ENCODE measurements at places on chromosomes 3 and 15.

- peak; percentile 93 for DNase-seq
Observed at GRCh38 chr15:63509955-63510940, 5.9 kb downstream of the USP3 start.

DNA sequence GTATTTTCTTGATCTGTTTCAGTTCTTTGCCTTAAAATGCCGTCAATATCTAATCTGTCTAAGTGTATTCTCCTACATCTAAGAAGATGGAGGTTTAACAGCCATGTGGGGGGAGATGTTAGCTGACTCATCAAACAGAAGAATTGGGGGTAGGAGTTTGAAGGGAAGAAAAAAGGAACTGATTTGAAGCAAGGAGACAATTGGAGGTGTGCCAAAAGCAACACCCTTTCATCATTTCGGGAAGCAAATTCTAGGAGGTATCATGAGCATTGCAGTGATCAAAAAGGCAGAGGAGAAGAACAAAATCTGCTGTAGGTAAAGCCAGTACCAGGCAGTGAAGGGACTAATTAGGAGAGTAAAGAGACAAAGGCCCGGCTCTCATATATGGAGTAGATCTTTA is 337.3 kb upstream of the TBC1D5 start:
- no peak for DNase-seq

DNA sequence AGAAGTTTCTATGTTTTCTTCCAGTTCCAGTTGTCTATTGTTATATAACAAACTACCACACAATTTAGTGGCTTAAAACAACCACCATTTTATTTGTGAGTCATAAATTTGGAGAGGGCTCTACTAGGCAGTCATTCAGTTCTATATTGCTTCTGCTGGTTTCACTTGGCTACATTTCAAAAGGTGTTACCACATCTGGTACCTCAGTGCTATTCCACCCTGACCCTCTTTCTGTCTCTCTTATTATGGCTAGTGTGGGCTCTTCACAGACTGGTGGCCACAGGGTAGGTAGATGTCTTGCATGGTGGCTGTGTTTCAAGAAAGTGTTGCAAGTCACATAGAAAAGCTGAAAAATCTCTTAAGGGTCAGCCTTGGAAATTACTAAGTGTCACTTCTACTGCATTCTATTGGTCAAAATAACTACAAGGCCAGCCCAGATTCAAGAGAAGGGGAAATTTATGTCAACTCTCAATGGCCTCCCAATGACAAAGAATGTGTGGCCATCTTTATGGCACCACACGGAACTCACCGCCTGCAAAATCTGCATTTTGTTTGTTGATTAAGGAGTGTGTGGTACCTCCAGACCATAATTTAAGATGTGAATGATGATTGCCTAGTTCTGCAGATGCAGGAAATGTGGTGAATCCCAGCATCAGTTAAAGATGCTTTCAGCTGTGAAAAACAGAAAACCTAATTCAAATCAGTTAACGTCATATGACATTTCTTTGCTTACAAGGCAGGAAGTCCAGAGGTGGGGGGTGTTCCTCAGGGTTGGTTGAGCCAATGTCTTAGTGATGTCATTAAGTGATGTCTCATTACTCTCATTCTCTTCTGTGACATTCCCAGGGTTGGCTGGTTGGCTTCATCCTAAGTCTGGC is 105.8 kb upstream of the RASGRP1 start:
- no peak for DNase-seq

DNA sequence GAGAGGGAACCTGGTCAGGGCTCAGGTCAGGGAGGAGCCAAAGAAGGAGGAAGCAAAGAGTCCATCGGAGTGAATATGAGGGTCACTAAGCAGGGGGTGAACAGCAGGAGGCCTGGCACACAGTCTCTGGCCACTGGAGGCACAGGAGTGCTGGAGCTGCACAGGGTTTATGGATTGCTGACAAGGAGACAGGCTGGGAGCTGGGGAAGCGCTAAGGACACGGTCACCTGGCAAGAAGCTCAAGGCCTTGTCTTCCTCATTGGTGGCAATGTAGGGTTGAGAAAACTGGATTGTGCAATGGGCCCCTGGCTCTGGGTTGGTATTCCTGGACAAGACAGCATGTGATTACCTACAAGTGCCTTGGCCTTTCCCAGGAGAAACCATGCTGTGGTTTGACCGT is 5.8 kb upstream of the CAMP start:
- no peak for DNase-seq

DNA sequence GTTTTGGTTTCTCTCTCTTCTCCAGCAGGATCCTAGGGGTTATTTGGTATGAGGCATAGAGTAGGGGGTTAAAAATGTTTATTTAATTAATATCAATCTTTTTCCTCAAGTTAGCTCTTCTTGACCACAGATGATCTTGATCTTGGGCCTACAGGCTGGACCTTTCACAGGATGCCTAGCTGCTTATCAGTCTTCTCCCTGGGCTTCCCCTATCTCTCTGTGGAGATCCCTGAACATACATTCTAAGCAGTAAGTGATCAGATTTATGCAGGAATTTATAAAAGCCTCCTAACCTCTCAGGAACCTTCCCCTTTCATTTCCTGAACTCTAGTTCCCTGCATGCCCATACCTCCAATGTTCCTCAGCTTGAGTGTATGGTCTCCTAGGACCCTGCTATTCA is 428.3 kb downstream of the TBC1D5 start:
- DNase-seq, result no peak

DNA sequence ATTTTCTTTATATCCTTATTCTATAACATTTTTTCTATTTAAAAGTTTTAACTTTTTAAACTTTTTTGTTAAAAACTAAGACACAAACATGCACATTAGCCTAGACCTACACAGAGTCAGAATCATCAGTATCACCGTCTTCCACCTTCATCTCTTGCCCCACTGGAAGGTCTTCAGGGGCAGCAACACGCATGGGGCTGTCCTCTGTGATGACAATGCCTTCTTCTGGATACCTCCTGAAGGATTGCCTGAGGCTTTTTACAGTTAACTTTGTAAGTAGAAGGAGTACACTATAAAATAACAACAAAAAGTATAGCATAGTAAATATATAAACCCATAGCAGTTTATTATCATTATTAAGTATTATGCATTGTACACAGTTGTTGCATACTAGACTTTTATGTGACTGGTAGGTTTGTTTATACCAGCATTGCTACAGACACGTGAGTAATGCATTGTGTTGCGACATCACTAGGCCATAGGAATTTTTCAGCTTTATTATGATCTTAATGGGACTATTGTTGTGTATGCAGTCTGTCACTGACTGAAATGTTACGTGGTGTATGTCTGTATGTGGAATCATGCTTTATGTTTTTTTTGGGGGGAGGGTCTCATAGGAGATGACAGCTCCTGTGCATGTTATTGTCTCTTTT is 18.2 kb downstream of the ATP1B3 start:
- no peak for DNase-seq

GRCh38 chr15:52290329-52290728 is 5.3 kb downstream of the MYO5C start:
- DNase-seq, result no peak

GRCh38 chr3:155791190-155791589 is 14.9 kb downstream of the C3orf33 start:
- DNase-seq, result no peak

DNA sequence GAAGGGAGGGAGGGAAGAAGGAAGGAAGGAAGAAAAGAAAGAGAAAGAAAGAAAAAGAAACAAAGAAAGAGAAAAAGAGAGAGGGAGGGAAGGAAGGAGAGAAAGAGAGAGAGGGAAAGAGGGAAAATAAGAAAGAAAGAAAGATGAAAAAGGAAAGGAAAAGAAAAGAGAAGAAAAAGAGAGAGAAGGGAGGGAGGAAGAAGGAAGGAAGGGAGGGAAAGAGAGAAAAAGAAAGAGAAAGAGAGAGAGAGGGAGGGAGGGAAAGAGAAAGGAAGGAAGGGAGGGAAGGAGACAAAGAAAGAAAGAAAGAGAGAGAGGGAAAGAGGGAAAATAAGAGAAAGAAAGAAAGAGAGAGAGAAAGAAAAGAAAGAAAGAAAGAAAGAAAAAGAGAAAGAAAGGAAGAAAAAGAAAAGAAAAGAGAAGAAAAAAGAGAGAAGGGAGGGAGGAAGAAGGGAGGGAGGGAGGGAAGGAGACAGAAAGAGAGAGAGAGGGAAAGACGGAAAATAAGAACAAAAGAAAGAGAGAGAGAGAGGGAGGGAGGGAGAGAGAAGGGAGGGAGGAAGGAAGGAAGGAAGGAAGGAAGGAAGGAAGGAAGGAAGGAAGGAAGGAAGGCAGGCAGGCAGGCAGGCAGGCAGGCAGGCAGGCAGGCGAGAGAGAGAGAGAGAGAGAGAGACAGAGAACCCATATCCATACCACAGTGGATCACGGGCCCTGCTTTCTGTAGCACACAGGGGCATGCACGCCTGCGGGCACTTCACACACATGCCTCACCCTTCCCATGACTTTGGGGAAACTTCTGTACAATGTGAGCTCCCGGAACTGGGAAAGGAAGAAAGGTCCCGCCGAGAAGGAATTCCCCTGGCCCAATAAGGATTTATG is 52.5 kb downstream of the ADCY5 start:
- peak; percentile 94 for DNase-seq

DNA sequence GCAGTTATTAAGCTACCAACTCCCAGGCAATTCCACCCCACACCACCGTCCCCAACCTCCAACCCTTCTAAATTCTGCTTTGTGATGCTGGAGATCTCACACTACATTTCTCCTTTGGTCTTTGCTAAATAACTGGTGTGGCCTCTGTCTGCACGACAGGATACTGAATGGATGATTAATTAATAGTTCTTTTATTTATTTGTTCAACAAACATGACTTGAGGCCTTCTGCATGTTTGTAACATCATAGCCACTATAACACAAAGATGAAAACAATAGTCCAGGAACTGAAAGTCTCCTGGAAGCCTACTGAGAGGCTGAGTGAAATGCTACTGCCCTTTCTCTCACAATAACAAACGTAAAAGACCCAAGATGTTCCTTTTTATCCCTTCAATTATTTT is 609.5 kb upstream of the UBE2E2 start:
- no peak for DNase-seq

- DNase-seq, result no peak
Observed at GRCh38 chr15:63250312-63250965, 27.0 kb upstream of the APH1B start.

DNA sequence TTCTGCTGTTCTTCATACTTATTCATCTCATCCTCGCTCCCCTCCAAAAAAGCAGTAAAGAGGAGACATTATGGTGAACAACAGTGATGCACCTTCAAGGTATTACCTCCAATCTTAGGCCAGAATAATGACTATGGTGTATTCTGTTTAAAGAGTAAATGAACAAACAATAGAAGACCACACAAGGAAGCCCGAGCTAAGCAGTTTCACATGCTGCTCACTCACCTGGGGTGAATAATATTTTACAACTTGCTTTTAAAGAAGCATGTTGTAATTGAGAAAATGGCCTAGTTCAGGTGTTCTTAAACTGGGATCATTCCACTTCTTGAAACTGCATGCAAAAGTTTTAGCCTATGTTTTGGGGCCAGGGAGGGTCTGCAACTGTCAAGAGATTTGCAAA is 581.2 kb downstream of the FOXP1 start:
- DNase-seq, result no peak

DNA sequence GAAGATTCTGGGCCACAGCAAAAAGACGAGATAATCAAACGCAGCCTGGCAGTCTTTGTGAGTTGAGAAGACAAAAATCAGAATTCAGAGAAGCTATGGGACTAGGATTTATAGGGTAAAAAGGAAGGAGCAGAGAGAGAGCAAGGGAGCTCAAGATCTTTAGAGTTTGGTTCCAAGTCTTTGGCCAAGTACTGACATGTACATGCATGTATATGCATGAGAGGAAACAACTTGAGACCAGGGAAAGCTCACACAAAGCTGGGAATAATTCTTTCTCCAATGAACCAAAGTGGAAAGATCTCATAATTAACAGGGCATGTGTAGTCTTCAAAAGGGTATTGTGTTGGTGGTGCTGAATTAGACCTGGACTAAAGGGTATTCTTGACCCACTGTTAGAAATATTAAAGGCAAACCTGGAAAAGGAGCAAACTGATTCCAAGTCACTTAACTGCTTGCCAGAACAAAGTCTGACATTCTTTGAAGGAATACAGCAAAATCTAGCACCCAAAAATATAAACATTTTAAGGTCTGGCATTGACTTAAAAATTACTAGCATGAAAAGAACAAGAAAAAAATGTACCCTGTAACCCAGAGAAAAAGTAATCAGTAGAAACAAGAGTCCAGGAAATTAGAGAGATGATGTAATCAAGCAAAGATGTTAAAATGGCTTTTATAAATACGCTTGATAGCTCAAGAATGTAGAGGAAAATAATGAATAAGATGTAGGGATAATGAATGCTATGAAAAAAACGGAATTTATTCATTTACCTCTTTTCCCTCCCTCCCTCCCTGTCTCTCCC is 226.0 kb upstream of the CGNL1 start:
- DNase-seq, result peak; percentile 80

- no peak for DNase-seq
Observed at GRCh38 chr15:67920524-67921240, 80.8 kb upstream of the RNU6-1 start.

GRCh38 chr15:51025454-51025846 is 69.3 kb downstream of the TNFAIP8L3 start:
- DNase-seq, result no peak

GRCh38 chr3:170889630-170890029 is 18.8 kb downstream of the EIF5A2 start:
- DNase-seq, result no peak

GRCh38 chr3:109728861-109729494 is 391.6 kb upstream of the DPPA4 start:
- no peak for DNase-seq

GRCh38 chr15:35557544-35557943 is 11.6 kb upstream of the DPH6 start:
- DNase-seq, result no peak

- DNase-seq, result no peak
Observed at GRCh38 chr15:68417897-68418296, 14.1 kb downstream of the ITGA11 start.

GRCh38 chr15:93063262-93063671 is 25.7 kb downstream of the RGMA start:
- no peak for DNase-seq

- DNase-seq, result no peak
Observed at GRCh38 chr3:50316657-50317242, 5.8 kb downstream of the HYAL2 start.

DNA sequence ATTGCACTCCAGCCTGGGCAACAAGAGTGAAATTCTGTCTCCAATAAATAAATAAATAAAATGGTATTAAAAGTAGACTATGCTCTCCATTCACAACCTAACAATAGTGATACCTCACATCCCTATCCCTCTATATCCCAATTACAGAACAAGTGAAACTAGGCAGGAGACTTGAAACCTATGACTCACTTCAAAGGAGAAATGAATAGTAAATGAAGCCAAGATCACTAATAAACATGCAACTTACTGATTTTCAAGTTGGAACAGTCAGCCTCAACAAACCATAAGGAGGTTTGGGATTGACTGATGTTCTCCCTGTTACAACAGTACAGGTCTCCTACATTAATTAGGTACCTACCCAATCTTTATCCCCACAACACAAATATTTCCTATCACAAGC is 103.4 kb downstream of the GSK3B start:
- DNase-seq, result no peak

DNA sequence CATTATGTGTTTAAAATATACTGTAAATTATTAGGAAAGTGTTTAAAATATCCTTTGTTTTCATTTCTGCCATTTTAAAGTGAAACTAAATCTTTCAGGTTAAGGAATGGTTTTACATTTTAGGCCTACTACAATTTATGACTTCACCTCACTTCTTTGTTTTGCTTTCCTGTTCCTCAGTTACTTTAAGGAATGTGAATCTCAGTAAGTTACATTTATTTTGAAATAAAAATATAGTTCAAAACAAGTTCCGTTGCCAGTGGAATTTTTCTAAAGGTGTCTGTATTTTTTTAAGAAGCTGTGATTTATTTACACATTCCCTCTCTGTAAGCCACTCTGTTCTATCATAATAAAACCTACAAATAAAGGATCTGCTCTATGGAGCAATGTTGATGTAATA is 630.9 kb upstream of the AGTR1 start:
- DNase-seq, result no peak
